ENCODE measurements at places on chromosomes 16 and 17.

DNA sequence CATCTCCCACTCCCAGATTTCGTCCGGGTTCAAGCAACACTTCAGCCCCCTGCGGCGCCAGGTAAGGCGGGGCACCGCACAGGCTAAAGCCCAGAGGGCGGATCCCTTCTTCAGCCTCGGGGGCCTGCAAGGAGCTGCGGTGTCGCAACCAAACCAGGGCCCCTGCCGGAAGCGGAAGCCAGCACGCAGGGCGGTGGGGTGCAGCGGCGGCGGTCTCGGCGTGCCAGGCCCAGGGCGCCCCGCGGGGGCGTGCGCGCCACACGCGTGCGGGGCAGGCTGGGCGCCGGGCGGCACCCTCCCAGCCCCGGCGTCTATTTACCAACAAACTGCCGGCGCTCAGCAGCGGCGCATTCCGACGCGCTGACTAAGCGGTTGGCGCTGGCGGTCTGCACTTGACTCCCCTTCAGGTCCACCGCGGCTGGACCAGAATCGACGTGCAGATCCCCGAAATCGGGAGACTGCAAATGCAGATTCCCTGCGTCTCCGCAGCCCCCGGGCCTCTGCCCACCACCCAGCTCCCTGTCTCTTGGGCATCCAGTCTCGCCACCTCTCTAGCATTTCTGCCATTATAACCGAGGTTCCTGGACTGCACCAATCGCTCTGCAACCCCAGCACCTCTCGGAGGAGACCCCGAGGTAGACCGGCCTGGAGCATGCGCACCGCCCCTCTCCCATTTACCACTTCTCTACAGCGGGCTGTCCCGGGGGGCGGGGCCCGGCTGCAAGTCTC is 421 bp upstream of the DLX4 start:
- no peak for DNase-seq

- DNase-seq: peak; percentile 74
Observed at GRCh38 chr16:88527186-88527936, 42.8 kb upstream of the ZC3H18 start.

- DNase-seq: no peak
Observed at GRCh38 chr16:49473131-49473530, 99.5 kb downstream of the C16orf78 start.

- no peak for DNase-seq
Observed at GRCh38 chr17:80220736-80221215, 549 bp downstream of the SLC26A11 start.

GRCh38 chr17:32870969-32871368 is 6.0 kb downstream of the MYO1D start:
- DNase-seq: no peak

GRCh38 chr16:71854369-71854948 is 8.7 kb downstream of the ATXN1L start:
- no peak for DNase-seq

- DNase-seq: no peak
Observed at GRCh38 chr17:83201206-83202001, 122.0 kb downstream of the METRNL start.

- DNase-seq: no peak
Observed at GRCh38 chr17:7174603-7175326, 4.4 kb downstream of the ASGR1 start.

- DNase-seq: no peak
Observed at GRCh38 chr17:2266045-2266864, 37.3 kb downstream of the SMG6 start.

DNA sequence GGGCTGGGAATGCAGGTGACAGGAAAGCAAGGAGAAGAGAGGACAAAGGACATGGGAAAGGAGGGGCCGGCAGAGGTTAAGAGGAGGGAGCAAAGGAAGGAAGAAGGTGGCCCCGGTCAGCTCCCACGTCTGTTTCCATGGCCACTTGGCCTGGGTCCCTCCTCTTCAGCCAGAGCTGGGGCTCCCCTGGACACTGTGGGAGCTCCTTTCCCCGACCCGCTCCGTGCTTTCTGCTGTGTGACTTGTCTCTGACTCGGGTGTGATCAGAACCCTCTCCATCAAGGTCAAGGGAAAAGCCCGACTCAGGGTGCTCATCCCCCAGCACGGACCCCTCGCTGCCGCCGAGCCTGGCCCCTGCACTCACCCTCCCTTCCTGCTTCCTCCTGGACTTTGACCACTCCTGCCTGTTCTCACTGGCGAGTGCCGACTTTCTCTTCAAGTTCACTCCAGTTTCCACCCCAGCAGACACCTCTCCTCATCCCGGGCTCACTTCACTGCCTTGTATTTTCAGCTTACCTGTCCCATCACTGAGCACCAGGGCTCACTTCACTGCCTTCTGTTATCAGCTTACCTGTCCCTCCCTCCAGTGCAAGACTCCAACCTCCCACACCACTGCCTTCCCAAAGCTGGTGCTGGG is 61.2 kb downstream of the MEAK7 start:
- DNase-seq: no peak

DNA sequence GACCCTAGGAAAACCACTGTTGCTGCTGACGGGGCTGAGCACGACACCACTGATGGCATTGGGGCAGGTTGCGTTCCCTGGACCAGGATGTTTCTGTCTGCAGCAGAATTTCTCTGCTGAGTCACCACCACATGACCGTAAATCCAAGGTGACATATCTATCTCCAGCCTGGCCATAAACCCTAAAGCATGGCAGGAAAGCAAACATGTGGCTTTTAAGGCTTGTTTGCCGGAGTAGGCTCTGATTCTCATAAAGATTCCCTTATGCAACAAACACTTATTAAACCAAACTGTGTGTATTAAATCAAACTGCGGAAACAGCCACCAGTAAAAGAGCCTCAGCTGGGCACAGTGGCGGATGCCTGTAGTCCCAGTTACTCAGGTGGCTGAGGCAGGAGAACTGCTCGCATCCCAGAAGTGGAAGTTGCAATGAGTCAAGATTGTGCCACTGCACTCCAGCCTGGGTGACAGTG is 17.3 kb downstream of the MPHOSPH6 start:
- DNase-seq: no peak

DNA sequence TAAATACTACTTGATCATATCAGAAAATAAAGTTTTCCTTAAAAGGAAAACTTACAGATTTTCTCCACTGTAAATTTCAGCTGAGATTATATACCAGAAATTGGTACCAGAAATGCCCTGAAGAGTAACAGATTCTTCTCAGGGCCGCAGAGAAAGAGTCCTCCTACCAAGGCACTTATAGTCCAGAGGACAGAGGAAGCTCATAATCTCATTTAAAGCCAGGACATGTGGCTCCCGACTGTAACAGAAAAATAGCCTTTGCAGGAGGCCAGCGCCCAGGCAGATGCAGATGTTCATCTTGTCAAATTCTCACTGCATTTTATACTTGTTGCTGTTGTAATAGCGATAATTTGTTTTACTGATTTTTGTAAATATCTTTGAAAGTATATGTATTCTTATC is 43.7 kb downstream of the TNRC6C start:
- DNase-seq: no peak

GRCh38 chr17:12613566-12613965 is 52.1 kb upstream of the MYOCD start:
- no peak for DNase-seq

- no peak for DNase-seq
Observed at GRCh38 chr17:40341808-40342503, 22.6 kb downstream of the GJD3 start.

- no peak for DNase-seq
Observed at GRCh38 chr17:45973099-45973780, 25.8 kb upstream of the STH start.

GRCh38 chr17:69086641-69087040 is 25.9 kb upstream of the ABCA9 start:
- DNase-seq: no peak

DNA sequence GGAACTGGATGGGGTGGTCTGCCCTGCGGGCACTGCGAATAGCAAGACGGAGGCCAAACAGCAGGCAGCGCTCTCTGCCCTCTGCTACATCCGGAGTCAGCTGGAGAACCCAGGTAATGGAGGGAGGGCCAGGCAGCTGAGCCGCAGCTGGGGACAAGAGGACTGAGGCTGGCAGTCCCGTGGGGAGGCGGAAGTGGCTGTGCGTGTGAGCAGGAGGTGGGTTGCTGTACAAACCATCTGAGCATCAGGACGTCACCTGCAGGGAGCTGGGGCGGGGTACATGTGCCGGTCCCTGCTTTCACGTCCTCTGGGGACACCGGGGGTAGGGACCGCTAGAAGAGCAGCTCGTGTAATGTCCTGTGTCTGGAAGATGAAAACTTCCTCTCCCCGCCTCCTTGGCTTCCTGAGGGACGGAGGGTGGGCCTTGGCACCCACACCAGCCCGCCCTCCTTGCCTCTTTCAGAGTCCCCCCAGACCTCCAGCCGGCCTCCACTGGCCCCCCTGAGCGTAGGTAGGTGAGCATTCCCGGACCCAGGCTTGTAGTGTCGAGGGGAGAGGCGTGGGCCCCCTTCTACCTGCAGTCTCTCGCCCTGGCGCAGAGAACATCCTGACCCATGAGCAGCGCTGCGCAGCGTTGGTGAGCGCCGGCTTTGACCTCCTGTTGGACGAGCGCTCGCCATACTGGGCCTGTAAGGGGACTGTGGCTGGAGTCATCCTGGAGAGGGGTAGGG is 3.7 kb downstream of the ADAD2 start:
- no peak for DNase-seq

DNA sequence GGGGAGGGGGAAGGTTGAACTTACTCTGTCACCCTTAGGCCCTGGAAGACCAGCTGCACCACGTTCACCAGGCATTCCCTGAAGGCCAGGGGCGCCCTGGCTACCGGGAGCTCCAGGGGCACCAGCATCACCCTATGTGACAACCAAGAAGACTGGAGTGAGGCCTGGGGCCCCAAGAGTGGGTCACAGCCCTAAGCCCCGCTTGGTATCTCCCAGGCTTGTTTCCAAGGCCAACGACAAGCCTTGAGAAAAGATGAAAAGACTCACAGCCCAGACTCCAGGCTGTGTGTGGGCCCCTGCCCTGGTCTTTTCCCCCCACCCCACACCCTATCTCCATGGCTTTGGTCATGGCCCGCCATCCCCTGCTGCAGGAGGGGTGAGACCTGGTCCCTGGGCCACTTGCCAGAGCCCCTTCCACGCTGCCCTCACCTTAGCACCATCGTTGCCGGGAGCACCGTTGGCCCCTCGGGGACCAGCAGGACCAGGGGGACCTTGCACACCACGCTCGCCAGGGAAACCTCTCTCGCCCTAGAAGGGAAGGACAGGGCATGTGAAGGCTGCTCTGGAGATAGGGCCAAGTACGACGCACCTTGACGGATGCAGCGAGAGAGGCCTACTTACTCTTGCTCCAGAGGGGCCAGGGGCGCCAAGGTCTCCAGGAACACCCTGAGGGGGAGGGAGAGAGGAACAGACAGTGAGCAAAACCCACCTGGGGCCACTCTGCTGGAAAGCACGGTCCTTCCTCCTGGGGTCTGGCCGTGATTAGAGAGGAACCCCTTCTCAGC is 9.9 kb downstream of the COL1A1 start:
- DNase-seq: no peak

- no peak for DNase-seq
Observed at GRCh38 chr16:8908810-8909468, 26.8 kb downstream of the LITAFD start.

DNA sequence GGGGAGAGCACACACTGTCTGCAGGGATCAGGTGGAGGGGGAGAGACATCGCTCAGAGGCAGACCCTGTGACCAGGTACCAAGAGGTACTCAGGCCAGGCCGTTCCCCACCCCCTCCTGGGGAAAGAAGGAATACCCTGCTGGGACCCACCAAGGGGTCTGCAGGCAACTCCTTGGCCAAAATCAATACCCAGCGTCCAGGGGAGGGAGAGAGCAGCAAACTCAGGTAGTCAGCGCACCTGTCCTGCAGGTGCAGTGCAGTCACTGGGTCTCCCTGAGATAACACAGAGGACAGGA is 57.5 kb upstream of the DOC2B start:
- no peak for DNase-seq

DNA sequence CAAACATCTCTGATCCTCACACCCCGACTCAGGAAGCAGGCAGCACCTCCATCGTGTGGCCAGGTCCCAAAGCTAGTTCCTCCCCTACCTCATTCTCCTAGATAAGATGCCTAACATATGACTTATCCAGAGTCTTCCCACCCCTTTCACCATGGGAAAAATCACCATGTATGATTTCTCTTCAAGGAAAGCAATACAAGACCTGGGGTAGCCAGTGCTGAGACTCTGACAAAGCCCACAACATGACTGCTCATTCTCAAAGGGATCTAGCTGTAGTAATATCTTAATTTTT is 45.1 kb downstream of the CMTM4 start:
- DNase-seq: no peak

GRCh38 chr16:84567286-84567962 is 50.5 kb downstream of the COTL1 start:
- DNase-seq: no peak

- DNase-seq: no peak
Observed at GRCh38 chr17:43676471-43676870, 14.7 kb upstream of the MEOX1 start.

GRCh38 chr16:58123896-58124600 is 5.1 kb downstream of the CFAP20 start:
- DNase-seq: no peak

- no peak for DNase-seq
Observed at GRCh38 chr17:70080541-70081347, 5.7 kb downstream of the KCNJ16 start.

DNA sequence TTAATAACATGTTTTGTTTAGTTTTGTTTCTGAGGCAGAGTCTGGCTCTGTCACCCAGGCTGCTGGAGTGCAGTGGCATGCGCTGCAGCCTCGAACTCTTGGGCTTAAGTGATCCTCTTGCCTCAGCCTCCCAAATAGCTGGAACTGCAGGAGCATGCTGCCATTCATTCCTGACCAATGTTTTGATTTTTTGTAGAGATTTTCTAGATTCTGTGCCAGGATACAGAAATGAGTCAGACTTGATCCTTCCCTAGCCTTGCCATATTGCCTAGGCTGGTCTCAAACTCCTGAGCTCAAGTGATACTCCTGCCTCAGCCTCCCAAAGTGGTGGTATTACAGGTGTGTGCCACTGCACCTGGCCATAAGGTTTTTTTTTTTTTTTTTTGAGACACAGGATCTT is 17.7 kb downstream of the TAOK1 start:
- DNase-seq: no peak

DNA sequence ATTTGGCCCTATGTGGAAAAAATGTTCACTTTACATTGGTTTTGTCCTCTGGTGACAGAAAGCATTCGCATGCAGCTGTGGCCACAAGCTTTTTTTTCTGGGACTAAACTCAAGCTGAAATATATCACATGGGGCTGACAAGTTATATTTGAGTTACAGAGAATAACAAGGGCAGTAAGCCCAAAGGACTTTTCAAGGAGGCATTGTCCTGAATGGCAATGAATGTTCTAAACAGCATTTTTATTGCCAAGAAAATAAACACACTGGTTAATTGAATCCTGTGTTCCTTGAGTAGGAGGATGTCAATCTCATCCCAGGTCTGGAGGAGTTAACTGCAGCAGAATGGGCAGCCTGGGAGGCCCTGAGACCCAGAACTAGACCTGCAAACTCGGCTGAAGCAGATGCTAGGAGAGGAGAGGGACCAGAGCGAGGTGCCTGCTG is 114.5 kb downstream of the COPRS start:
- DNase-seq: no peak

DNA sequence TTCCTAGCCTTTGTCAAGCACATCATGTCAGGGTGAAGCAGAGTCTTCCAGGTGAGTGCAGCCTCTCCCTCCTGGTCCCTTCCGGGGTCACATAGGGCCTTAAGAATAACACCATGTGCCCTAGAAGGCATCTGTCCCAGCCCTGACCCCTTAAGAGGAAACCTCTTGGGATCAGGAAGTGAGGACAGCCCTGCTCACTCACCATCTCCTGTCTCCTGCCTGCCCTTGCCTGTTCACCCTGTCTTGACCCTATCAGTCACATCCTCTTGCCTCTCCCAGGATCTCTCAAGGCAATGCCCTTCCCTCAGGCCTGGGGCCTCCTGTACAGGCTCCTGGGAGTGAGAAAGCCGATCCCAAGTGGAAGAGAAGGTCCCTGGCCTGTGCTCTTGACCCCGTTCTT is 13.9 kb downstream of the MYL4 start:
- DNase-seq: no peak

Data from hematopoietic multipotent progenitor cell treated with erythropoietin and hydrocortisone succinate and interleukin-3 and kit ligand, for 17 days (in vitro differentiated cells).